ENCODE measurements at places on chromosomes 12 and 14. TPM values are rescaled to one million over a fixed set of nuclear protein-coding genes. Genes with fewer than 3 reads are reported as not detected.

The PNP gene
- 156 TPM for total RNA-seq

The ING4 gene
- 15.5 TPM for total RNA-seq

The TMEM132D gene
- total RNA-seq: 0.08 TPM

The RASSF3 gene
- total RNA-seq: 9.1 TPM

The CIROP gene
- not detected for total RNA-seq

The NRL gene
- 3.2 TPM for total RNA-seq

The HOXC9 gene
- total RNA-seq: not detected

The DNAJC22 gene
- 16.6 TPM for total RNA-seq

The TBC1D30 gene
- 2.2 TPM for total RNA-seq

DNA sequence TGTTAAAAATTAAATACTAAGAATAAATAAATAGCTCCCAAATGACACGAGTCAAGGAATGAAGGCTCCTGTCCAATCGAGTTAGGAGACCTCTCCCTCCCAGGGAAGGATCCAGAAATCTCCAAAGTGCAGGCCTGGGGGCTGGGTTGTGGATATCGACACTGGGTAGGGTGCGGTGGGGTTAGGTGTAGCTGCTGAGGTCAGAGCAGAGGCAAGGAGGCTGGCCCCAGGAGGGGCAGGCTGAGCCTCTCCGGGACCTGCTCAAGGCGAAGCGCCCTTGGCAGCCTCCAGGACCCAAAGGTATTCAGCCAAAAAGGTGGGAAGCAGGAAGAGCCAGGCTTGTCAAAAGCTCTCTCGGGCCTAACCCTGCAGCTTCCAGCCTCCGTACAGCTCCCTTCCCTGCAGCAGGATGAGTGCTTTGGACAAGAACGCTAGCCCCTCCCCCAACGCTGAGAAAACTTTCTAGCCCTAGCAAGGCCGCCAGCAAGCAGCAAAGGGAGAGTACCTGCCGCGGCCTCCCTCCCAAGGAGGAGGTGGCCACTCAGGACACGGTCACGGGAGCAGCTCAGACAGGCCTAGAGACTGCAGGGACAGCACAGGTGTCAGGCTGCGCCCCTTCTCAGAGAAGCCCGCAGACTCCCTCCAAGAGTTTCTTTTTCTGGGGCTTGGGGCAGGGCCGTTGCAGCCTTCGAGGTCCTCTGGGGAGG lies 3.7 kb upstream of the PNMA1 start:
- no peak overlapping the region for H3K27ac ChIP-seq
- no peak overlapping the region for H3K4me3 ChIP-seq
- H3K4me1 ChIP-seq: peaks cover 24% of the 10 kb centered on the region
- H3K27me3 ChIP-seq: no peaks in the 10 kb centered on the region

- H3K27me3 ChIP-seq: no peaks in the 10 kb centered on the region
- no peak overlapping the region for H3K27ac ChIP-seq
- no peak for DNase-seq
- H3K4me3 ChIP-seq: no peak overlapping the region
- no peaks in the 10 kb centered on the region for H3K4me1 ChIP-seq
These were observed 17.3 kb downstream of the KRT7 start for GRCh38 chr12:52250048-52250990.

- no peak overlapping the region for H3K4me3 ChIP-seq
- H3K4me1 ChIP-seq: no peaks in the 10 kb centered on the region
- no peaks in the 10 kb centered on the region for H3K27me3 ChIP-seq
- no peak for DNase-seq
- no peak overlapping the region for H3K27ac ChIP-seq
These were observed 391.0 kb downstream of the ZFP36L1 start for GRCh38 chr14:68401855-68402254.

GRCh38 chr12:67286257-67286656 lies 17.1 kb downstream of the CAND1 start:
- H3K27me3 ChIP-seq: no peaks in the 10 kb centered on the region
- no peak overlapping the region for H3K27ac ChIP-seq
- H3K4me3 ChIP-seq: no peak overlapping the region
- H3K4me1 ChIP-seq: no peaks in the 10 kb centered on the region
- no peaks in the 10 kb centered on the region for H3K36me3 ChIP-seq

- peak within 1 kb of the TSS; percentile 37 for H3K4me3 ChIP-seq
- H3K27ac ChIP-seq: no peak within 1 kb of the TSS
- no peaks in the 10 kb centered on the region for H3K36me3 ChIP-seq
- H3K4me1 ChIP-seq: peaks cover 11% of the 10 kb centered on the region
- H3K27me3 ChIP-seq: peaks cover 9% of the 10 kb centered on the region
These were observed at the start of gene PRICKLE1 for GRCh38 chr12:42589465-42590329. Gene PRICKLE1 (minus strand): TSS chr12:42589746. CDS start chr12:42472516, 117,230 bp downstream.

- H3K36me3 ChIP-seq: no peaks in the 10 kb centered on the region
- H3K4me3 ChIP-seq: no peak overlapping the region
- no peak overlapping the region for H3K27ac ChIP-seq
- H3K27me3 ChIP-seq: no peaks in the 10 kb centered on the region
- DNase-seq: no peak
- H3K4me1 ChIP-seq: no peaks in the 10 kb centered on the region
These were observed 98.3 kb downstream of the CFAP54 start for GRCh38 chr12:96587691-96588090.

DNA sequence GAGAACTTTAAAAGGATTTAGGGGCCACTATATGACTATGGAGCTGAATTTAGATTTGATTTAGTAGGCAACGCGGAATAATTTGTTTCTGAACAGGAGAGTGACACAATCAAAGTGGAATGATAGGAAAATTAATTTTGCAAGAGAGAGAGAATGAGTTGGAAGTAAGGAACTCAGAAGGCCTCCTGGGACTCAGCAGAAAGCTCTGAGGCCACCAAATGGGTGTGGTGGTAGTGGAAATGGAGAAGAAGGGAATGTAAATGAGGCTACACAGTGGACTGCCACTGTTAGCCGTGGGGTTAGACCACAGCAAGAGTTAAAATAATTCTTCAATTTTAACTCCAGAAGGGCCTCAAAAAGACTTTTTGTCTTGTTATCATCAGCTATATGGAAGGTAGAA lies 102.7 kb downstream of the LRRK2 start:
- H3K27ac ChIP-seq: no peak overlapping the region
- H3K4me3 ChIP-seq: no peak overlapping the region
- H3K36me3 ChIP-seq: peaks cover 10% of the 10 kb centered on the region

DNA sequence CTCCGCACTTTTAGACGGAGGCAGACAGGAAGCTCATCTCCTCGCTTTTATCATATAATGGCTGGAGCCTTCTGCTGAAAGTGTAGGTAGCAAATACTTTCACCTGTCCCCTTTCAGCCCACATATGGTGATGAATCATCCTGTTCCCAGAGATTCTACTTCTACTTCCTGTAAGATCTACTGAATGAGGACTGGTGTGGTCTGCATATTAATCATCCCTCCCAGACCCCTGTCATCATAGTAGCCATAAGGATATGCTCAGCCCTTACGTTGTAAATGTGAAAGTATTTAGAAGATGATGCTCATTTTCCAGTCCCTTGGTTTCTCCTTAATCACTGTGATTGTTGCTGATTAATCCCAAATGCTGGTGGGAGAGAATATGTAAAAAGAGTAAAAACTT lies 268.2 kb upstream of the GRIP1 start:
- no peak overlapping the region for H3K27ac ChIP-seq
- no peaks in the 10 kb centered on the region for H3K4me1 ChIP-seq
- DNase-seq: no peak
- no peaks in the 10 kb centered on the region for H3K36me3 ChIP-seq

- peak; percentile 64 for DNase-seq
- peak overlapping the region; percentile 42 for H3K27ac ChIP-seq
- H3K27me3 ChIP-seq: no peaks in the 10 kb centered on the region
These were observed 20.5 kb downstream of the CBX5 start for GRCh38 chr12:54259194-54260011.

DNA sequence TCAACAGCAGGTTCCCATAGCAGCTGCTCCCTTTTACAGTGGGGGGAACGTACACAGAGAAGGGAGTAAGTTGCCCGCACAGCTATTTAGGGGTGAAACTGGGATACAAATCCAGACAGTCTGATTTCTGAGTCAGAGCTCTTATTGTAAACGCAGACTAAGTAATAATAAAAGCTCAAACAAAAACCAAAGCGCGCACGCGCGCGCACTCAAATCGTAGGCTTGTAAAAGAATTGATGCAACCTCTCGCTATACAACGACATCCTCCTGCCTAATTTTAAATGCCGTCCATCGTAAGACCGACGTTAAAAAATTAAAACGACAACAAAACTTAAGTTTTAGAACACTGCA lies 747 bp upstream of the DACT1 start:
- DNase-seq: no peak
- peak overlapping the region; percentile 4 for H3K4me3 ChIP-seq
- H3K27ac ChIP-seq: peak overlapping the region; percentile 9
- H3K4me1 ChIP-seq: peaks cover 15% of the 10 kb centered on the region

- peak; percentile 90 for DNase-seq
- H3K4me1 ChIP-seq: no peaks in the 10 kb centered on the region
- H3K4me3 ChIP-seq: peak overlapping the region; percentile 72
- no peaks in the 10 kb centered on the region for H3K27me3 ChIP-seq
- H3K36me3 ChIP-seq: peaks cover 13% of the 10 kb centered on the region
These were observed 1.7 kb upstream of the SOCS2 start for GRCh38 chr12:93570552-93571364.

DNA sequence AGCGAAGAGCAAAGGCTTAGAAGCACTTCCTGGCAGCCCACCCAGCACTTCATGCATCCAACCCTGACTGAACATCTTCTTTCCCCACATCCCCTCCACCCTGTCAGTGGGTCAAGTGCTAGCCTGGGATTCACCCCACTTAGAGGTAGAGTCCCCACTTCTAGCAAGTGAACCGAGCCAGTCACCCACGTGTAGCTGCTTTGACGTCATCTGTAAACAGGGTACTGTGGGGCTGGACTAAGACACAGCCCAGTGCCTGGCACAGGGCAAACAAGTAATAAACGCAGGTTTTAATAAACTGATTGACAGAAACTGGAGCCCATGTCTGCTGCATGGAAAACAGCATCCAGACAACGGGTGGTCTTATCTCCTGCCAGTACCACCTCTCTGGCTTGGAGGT lies 61.7 kb downstream of the ITPK1 start:
- DNase-seq: no peak
- peaks cover 7% of the 10 kb centered on the region for H3K4me1 ChIP-seq
- H3K36me3 ChIP-seq: no peaks in the 10 kb centered on the region

All from liver (tissue), 10 donors.